ENCODE measurements at places on chromosomes 7 and 10.

GRCh38 chr10:11715815-11716494, 26.2 kb upstream of the ECHDC3 start:
- no peak for DNase-seq

DNA sequence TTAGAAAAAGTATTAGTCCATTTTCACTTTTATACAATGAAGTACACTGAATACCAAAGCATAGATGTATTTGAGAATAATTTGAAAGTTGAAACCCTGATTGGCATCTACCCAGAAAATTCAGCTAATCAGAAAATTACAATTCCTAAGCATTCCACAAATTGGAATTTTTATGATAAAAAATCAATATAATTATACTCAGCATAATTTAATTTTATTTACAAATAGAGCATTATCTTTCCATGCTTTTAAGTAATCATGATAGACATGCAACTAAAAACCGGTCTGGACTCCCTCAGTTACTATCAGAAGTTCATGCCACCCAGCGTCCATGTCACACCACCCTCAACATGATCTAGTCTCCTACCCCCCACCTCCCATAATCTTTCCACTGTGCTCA, 50.4 kb downstream of the ARL4A start:
- no peak for DNase-seq

- DNase-seq = no peak
Measured at GRCh38 chr10:120789303-120790203, 61.6 kb upstream of the WDR11 start.

GRCh38 chr10:123967626-123968243, 76.1 kb upstream of the CPXM2 start:
- peak; percentile 36 for DNase-seq

DNA sequence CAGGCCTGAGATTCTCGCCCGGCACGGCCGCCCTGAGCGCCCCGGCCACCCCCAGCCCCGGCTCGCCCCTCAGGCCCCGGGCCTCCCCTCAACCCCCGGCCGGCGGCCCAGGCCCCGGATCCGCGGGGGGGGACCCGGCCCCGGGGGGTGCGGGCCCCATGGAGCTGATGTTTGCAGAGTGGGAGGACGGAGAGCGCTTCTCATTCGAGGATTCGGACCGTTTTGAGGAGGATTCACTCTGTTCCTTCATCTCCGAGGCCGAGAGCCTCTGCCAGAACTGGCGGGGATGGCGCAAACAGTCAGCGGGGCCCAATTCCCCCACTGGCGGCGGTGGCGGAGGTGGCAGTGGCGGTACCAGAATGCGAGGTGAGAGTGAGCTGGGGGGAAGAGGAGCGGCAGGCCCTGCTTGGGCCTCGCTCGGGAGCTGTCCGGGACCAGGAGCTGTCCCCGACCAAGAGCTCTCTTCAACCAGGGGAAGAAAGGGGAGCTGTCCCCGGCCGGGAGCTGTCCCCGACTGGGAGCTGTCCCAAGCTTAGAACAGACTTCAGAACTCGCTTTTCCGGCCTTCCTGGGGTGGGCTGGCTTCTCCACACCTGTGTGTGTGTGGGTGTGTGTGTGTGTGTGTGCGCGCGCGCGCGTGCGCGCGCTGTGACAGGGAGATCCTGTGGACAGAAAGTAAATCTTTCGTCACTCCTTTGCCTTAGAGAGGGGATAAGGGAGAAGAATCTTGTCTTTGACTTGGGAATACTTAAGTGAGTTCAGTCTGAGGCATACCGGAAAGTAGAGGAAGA, 510 bp downstream of the ZSWIM8 start:
- no peak for DNase-seq

DNA sequence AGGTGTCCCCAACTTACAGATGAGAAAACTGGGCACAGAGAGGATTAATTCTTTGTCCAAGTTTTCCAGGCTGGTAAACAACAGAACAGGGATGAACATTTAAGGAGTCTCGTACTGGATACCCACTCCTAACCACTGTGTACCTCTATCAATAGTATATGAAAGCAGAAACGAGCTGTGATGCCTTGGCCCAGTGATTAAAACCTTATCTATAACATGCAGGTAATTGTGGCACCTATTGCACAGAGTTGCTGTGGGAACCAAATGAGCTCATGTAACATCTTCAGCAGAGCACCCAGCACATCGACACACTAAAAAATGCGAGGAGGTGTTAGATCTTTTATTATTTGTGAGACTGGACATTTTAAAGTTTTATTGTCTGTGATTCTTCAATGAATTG, 1.6 kb downstream of the TMEM273 start:
- no peak for DNase-seq

DNA sequence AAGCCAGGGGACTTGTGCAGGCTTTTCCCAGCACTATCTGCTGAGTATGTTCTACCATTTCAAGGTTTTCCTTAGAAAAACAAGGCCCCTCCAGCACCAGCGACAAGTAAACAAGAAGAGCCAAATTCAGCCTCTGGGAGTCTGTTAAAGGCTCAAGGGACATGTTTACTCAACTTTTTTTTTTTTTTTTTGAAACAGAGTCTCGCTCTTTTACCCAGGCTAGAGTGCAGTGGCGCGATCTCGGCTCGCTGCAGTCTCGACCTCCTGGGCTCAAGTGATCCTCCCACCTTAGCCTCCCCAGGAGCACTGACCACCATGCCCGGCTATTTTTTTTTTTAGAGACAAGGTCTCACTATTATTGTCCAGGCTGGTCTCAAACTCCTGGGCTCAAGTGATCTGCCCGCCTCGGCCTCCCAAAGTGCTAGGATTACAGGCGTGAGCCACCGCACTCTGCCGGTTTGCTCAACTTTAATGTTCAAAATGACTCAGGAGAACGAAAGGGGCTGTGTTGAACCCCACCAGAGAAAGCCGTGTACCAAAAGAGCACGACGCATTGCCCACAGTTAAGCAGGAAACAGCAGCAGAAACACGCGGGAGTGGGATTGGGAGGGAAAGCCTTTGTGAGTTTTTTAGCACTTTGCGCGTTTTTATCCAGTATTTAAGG, 772 bp downstream of the PRDX3 start:
- DNase-seq = no peak

- no peak for DNase-seq
Measured at GRCh38 chr7:17521437-17521836, 223.0 kb downstream of the AHR start.
